ENCODE measurements at places on chromosomes 1 and 21. TPM values are rescaled to one million over a fixed set of nuclear protein-coding genes. Genes with fewer than 3 reads are reported as not detected.

The TNFSF4 gene
- total RNA-seq = 5.2 TPM

The FLG2 gene
- total RNA-seq = not detected

The CELA3B gene
- total RNA-seq = not detected

The GPR37L1 gene
- total RNA-seq = not detected

The ROR1 gene
- total RNA-seq = not detected

The KLF17 gene
- total RNA-seq = not detected

The S100A14 gene
- total RNA-seq = not detected

The MX2 gene
- total RNA-seq = 30.2 TPM

The AIRE gene
- total RNA-seq = not detected

The PATJ gene
- total RNA-seq = 6.8 TPM

The PPM1J gene
- total RNA-seq = 0.80 TPM

The LRRC40 gene
- total RNA-seq = 23.6 TPM

The OR2L2 gene
- total RNA-seq = not detected

The TMEM269 gene
- total RNA-seq = 0.06 TPM

The GPR153 gene
- 0.56 TPM for total RNA-seq

The RPE65 gene
- not detected for total RNA-seq

The SPATC1L gene
- total RNA-seq = 6.3 TPM

All from activated naive CD8-positive, alpha-beta T cell treated with anti-CD3 and anti-CD28 coated beads for 36 hours (primary cell).